Stimulated activated CD8-positive, alpha-beta memory T cell treated with anti-CD3 and anti-CD28 coated beads, Interleukin-12 subunit alpha, Interleukin-12 subunit beta, amount 100 ng/mL, for 4 hours (primary cell): ENCODE measurements at places on chromosomes 5 and 9.

DNA sequence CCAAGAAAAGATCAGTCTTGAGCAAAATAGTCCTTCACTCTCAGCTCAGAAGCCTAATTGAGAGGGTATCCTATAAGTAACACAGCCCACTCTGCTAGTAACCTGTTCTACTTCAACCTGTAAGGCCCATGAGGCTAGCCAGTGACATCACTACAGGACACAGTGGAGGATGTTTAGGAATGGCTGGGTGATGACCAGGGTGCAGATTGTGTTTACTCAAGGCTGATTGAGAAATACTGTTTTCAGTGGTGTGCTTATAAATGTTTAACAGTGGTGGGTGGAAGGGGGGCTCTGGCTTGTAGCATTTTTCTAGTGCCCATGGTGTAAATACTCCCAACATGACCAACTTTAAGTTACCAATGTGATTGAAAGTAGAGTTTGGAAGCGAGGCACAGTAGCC is 159.8 kb upstream of the CCDC152 start:
- no peak for DNase-seq

GRCh38 chr5:143446535-143447226 is 43.2 kb upstream of the NR3C1 start:
- no peak for DNase-seq

DNA sequence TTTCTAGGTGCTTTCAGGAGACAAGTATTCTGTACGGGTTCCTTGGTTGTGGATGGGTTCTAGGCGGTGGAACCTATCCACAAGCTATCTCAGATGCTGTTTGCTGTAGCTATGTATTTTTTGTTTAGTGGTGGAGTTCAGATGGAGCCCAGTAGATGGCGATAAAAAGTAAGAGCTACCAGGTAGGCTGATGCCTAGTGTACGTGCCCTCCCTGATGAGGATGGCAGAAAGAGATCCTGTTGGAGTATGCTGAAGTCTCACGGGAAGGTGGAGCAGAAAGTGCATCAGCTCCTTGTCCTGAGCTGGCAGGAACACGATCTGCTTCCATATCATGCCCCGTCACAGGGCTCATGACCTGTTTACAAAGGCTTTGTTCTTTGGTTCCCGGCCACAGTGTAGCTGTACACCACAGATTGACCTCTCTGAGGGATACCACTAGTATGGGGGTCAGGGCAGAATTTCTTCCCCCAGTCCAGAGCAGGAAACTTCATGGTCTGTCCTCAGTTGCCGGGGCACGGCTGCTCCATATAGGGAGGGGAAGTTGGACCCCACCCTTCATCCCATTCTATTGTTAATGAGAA is 12.6 kb upstream of the UGT3A2 start:
- no peak for DNase-seq

GRCh38 chr5:92283521-92283920 is 900.4 kb upstream of the ARRDC3 start:
- no peak for DNase-seq

GRCh38 chr5:36688722-36689121 is 82.3 kb downstream of the SLC1A3 start:
- no peak for DNase-seq
